ENCODE measurements at places on chromosomes 3 and 15.

GRCh38 chr15:99486371-99487336, 79.1 kb upstream of the MEF2A start:
- DNase-seq, result peak; percentile 59

- DNase-seq, result no peak
Measured at GRCh38 chr15:68821841-68822381, 1.2 kb upstream of the ANP32A start.

- DNase-seq, result no peak
Measured at GRCh38 chr3:124263168-124263567, 271.2 kb upstream of the ROPN1 start.

DNA sequence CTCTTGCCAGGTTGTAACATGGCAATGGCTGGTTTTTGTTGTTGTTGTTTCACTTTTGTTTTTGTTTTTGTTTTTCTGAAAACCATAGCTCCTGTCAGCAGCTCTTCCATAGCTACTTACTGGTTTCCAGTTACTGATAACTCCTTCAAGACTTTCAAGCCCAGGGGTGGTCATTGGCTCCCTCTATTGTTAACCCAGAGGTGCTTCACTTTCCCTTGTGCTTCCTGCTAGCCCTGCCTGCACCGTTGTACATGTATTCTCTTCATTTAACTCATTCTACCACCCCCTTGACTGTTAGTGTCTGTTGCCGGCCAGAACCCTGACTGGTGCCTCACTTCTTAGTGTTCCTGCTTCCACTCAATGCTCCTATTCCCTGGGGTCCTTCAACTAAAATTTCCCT, 4.2 kb upstream of the TRAT1 start:
- no peak for DNase-seq

GRCh38 chr3:34312684-34313083, 514.3 kb downstream of the PDCD6IP start:
- no peak for DNase-seq

- no peak for DNase-seq
Measured at GRCh38 chr15:38920966-38921365, 356.4 kb upstream of the RASGRP1 start.

- DNase-seq, result no peak
Measured at GRCh38 chr15:57604507-57604906, 12.8 kb downstream of the MYZAP start.

GRCh38 chr3:185943760-185944106, 5.9 kb upstream of the TRA2B start:
- DNase-seq, result no peak

DNA sequence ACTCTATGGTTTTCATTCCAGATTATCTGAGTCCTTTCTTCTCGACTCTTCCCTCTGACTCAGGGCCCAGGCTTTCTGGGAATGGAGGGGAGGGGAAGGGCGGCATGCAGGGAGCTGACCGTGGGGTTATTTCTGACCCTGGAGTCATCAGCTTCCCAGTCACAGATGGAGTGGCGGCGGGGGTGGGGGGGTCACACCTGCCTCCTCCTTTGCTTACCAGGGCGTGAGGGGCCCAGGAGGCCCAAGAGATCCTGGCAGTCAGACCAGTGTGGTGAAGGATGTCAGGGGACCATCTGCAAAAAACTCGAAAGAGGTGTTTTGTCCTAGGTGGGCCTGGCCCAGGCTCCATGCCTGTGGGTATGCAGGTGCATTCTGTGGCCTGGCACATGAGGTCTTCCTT, 996 bp upstream of the XIRP1 start:
- DNase-seq, result no peak

GRCh38 chr3:106030627-106030963, 161.8 kb upstream of the CBLB start:
- no peak for DNase-seq

DNA sequence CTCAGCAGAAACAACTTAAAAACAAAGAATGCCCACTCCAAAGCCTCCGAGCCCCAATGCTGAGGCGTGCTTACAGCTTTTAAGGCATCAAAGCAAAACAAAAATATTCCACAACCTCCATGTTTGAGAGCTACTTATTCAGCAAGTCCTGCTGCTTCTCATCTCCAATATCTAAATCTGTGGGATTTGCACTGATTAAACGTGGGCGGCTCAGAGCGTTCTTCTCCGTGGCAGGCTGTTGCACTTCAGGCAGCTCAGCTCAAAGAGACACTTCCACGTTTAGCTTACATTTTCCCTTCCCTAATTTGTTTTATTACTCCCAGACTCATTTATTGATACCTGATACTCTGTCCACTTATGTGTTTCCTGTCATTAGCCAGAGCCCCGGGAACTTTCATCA, 282.6 kb upstream of the MCTP2 start:
- no peak for DNase-seq

DNA sequence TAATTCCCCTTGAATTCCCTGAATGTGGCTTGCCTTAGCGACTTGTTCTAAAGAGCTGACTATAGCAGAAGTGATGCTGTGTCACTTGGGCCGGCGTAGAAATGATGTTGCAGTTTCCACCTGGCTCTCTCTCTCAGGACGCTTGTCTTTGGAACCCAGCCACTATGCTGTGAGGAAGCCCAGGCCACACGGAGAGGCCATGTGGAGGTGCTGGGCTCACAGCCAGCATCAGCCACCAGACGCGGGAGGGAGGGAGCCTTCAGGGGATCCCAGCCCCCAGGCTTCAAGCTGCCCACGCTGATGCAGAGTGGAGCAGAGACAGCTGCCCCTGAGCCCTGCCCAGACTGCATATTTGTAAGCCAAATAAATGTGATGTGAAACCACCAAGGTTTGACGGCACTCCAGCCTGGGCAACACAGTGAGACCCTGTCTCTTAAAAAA, 18.6 kb downstream of the RNU5B-1 start:
- no peak for DNase-seq

GRCh38 chr15:87716422-87716821, 540.1 kb downstream of the NTRK3 start:
- no peak for DNase-seq

GRCh38 chr3:123929325-123929724, 31.7 kb downstream of the CCDC14 start:
- no peak for DNase-seq

- no peak for DNase-seq
Measured at GRCh38 chr15:53189860-53190259, 399.7 kb upstream of the ONECUT1 start.

DNA sequence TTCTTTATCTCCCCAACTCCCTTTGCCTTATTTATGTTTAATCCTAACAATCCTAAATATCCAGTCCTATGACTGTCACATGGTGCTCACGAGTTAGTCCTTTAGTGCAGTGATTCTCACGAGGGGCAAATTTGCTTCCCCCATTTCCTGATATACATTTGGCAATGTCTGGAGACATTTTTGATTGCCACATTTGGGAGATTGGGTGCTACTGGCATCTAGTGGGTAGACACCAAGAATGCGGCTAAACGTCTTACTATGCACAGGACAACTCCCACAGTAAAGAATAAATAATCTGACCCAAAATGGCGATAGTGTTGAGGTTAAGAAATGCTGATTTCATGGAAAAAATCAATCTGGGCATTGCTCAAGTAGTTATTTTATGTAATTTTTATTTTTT, 466.5 kb downstream of the ROBO2 start:
- DNase-seq, result no peak

- DNase-seq, result no peak
Measured at GRCh38 chr3:82942041-82942440, 1180.6 kb upstream of the GBE1 start.

- no peak for DNase-seq
Measured at GRCh38 chr15:56371495-56372147, 6.4 kb downstream of the TEX9 start.

GRCh38 chr3:16148783-16149182, 25.7 kb upstream of the GALNT15 start:
- no peak for DNase-seq

DNA sequence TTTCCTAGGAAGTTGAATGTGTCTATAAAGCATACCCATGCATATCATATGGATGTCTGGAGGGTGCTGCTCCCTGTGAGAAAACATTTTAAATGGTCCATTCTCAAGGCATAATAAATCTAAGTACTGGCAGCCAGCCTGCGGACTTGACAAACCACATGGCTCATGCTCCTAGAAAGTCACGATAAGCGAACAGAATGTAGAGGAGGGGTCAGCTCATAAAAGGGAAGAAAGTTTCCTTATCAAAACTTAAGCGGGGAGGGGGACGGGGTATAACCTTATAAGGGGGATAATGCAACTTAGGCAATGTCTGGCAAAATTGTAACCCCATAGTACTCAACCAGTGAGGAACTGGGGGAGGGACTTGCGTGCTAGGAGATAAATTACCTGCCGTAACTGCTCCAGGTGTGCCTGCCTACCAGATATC, 159.8 kb upstream of the LMCD1 start:
- no peak for DNase-seq

DNA sequence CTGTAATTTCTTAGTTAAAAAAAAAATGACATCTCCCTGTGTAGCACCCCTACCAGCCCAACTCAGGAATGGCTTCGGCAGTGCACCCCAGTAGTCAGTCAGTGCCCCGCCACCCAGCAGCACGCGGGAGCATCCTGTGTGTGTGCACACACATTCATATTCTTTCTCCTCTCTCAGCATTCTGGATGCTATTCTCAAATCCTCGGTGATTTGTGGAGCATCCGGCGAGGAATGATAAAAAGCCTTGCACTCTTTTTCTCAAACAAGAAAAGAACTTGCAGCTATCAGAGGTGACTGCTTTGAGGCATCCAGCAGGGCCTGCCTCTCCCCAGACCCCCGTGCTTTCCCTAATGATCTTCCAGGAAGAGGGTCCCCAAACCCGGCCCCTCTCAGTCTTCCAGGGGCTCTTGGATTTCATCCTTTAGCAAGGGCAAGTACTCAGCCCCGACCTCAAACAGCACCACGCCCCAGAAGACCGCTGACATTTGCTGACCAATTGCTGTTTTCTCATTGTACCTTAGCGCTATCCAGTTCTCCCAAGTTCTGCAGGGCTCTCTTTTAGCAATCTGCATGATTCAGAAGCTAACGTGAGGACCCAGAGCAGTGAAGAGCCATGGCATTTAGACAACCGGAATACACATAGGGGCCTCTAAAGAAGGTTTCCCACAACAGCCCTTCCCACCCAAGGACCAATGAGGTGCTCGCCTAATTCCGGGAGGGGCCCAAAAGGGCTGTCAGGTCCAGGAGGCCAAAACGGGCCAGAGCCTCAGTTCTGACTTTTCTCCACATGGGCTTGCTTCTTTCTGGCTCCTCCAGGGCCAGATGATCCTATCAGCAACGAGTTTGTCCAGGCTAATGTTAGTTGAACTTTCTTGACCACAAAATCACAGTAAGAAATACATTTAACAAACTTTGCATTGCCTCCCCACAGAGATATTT, 72.2 kb downstream of the FAM174B start:
- DNase-seq, result no peak

GRCh38 chr15:78120523-78120922, 10.7 kb downstream of the CIB2 start:
- DNase-seq, result no peak

GRCh38 chr3:135017003-135017893, 222.2 kb downstream of the EPHB1 start:
- DNase-seq, result no peak

GRCh38 chr3:107344722-107345121, 32.5 kb upstream of the CCDC54 start:
- no peak for DNase-seq

- DNase-seq, result no peak
Measured at GRCh38 chr3:99419116-99419515, 219.3 kb upstream of the COL8A1 start.

- no peak for DNase-seq
Measured at GRCh38 chr3:40598338-40598737, 73.6 kb downstream of the ZNF621 start.

GRCh38 chr3:72573051-72573450, 275.2 kb downstream of the SHQ1 start:
- DNase-seq, result no peak

GRCh38 chr15:96342406-96343112, 12.1 kb downstream of the NR2F2 start:
- DNase-seq, result no peak

GRCh38 chr15:71201477-71201876, 86.2 kb downstream of the THSD4 start:
- no peak for DNase-seq

GRCh38 chr15:76776969-76777368, 128.2 kb downstream of the SCAPER start:
- DNase-seq, result no peak

- DNase-seq, result no peak
Measured at GRCh38 chr3:140532793-140533330, 145.0 kb upstream of the TRIM42 start.

DNA sequence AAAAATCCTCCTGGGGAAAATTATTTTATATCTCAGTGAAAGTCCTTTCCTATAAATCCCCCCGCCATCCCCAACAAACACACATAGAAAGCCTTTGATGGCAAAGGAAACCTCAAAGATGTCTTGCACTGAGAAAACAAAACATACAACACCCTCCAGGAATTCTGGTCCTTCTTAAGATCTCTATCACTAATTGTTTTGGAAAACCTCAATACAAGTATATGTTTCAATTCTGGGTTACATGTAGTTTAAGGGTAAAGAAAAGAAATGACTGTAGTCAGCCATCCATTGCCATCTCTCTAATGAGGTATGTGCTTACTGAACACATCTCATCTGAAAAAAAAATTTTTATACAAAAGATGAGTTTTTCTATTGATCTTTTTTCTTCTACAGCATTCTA, 97.3 kb downstream of the FSIP1 start:
- DNase-seq, result no peak
